Smooth muscle cell of trachea (primary cell): ENCODE measurements at places on chromosomes 3 and 15. TPM values are rescaled to one million over a fixed set of nuclear protein-coding genes. Genes with fewer than 3 reads are reported as not detected.

SEMA3F gene
- 7.4 and 7.6 TPM in 2 replicates for total RNA-seq

MAP1A gene
- total RNA-seq, result 150 and 180 TPM in 2 replicates

ZNF660 gene
- total RNA-seq, result 1.6 and 2.5 TPM in 2 replicates

ACVR2B gene
- 1.8 and 2.0 TPM in 2 replicates for total RNA-seq

VPS13C gene
- total RNA-seq, result 64.8 and 101 TPM in 2 replicates

DUOXA1 gene
- total RNA-seq, result 0.17 TPM in 1 of 2 replicates, not detected in the other

PDIA5 gene
- total RNA-seq, result 35.7 and 46.3 TPM in 2 replicates

PODXL2 gene
- total RNA-seq, result 1.0 and 1.8 TPM in 2 replicates

TIGIT gene
- not detected in 2 replicates for total RNA-seq

SLC22A13 gene
- 0.73 and 1.2 TPM in 2 replicates for total RNA-seq

WDR49 gene
- total RNA-seq, result 0.17 and 1.0 TPM in 2 replicates

MCF2L2 gene
- 0.15 TPM in 1 of 2 replicates, not detected in the other for total RNA-seq

LRRFIP2 gene
- total RNA-seq, result 71.6 and 103 TPM in 2 replicates

DHX30 gene
- 51.2 and 61.0 TPM in 2 replicates for total RNA-seq

MOBP gene
- total RNA-seq, result under 0.01 TPM in 1 of 2 replicates, not detected in the other

CFAP92 gene
- total RNA-seq, result 0.17 TPM in 1 of 2 replicates, not detected in the other

STARD5 gene
- total RNA-seq, result 14.4 and 30.9 TPM in 2 replicates

GOLGA8G gene
- total RNA-seq, result not detected in 2 replicates

DAZL gene
- not detected in 2 replicates for total RNA-seq

HGD gene
- total RNA-seq, result 0.17 and 0.29 TPM in 2 replicates

SLC22A14 gene
- 0.15 TPM in 1 of 2 replicates, not detected in the other for total RNA-seq

SQOR gene
- total RNA-seq, result 82.3 and 158 TPM in 2 replicates

FSD2 gene
- not detected in 2 replicates for total RNA-seq

SPINT1 gene
- 0.15 and 0.17 TPM in 2 replicates for total RNA-seq

ABHD2 gene
- 81.6 and 98.7 TPM in 2 replicates for total RNA-seq

TMEM212 gene
- not detected in 2 replicates for total RNA-seq

SKOR1 gene
- total RNA-seq, result 0.15 and 0.17 TPM in 2 replicates

FOXB1 gene
- not detected in 2 replicates for total RNA-seq

GOLGA6D gene
- total RNA-seq, result 0.17 TPM in 1 of 2 replicates, not detected in the other

THRB gene
- total RNA-seq, result 2.0 and 2.5 TPM in 2 replicates

SNTN gene
- total RNA-seq, result not detected in 2 replicates

TOMM70 gene
- 58.9 and 69.7 TPM in 2 replicates for total RNA-seq
